Left lung (tissue), 14 donors: ENCODE measurements at places on chromosomes 4 and X. TPM values are rescaled to one million over a fixed set of nuclear protein-coding genes. Genes with fewer than 3 reads are reported as not detected.
A peak's percentile ranks its signal among the peaks of the same experiment; 100 is the strongest.

GRCh38 chrX:86146102-86146501 lies 2.1 kb upstream of the DACH2 start:
- no peak for DNase-seq

GRCh38 chr4:139959396-139959795 lies 194.6 kb downstream of the MAML3 start:
- DNase-seq = no peak

The ZNF630 gene
- 3.9 TPM for polyA plus RNA-seq

DNA sequence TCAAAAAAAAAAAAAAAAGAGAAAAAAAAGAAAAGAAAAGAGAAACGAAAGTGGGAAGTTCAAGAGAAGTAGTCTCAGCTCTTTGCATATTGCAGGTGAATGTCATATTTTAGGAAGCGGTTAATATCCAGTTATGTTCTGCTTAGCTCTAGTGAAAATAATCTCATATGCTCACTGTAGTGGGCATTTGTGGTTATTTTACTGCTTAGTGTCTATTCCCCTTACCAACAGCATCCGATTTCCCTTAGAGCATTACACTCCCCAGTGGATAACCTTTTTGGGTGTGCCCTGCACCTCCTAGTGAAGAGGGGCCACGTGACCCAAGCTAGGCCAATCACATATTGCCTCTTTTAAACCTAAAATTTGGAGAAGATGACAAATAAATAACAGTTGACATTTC lies 111.2 kb upstream of the ZNF827 start:
- DNase-seq = no peak

DNA sequence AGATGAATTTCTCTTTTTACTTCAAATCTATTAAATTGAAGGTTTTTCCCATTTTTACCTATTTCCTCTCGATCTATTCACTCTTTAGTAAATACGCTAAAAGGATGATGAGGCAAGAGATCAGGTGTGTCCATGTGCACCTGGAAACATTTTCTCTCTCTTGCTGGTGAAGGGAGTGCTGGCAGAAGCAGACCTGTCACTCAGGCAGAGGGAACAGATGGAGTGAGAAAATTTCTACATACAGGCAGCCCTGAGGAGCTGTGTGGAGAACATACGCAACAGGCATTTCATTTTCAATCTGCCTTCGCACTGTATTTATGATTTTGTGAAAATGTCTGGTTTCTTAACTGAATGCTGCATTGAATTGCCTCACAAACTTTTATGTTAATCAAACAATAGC lies 249.5 kb downstream of the GPM6A start:
- no peak for DNase-seq

The FGFBP2 gene
- 0.74 TPM for polyA plus RNA-seq

DNA sequence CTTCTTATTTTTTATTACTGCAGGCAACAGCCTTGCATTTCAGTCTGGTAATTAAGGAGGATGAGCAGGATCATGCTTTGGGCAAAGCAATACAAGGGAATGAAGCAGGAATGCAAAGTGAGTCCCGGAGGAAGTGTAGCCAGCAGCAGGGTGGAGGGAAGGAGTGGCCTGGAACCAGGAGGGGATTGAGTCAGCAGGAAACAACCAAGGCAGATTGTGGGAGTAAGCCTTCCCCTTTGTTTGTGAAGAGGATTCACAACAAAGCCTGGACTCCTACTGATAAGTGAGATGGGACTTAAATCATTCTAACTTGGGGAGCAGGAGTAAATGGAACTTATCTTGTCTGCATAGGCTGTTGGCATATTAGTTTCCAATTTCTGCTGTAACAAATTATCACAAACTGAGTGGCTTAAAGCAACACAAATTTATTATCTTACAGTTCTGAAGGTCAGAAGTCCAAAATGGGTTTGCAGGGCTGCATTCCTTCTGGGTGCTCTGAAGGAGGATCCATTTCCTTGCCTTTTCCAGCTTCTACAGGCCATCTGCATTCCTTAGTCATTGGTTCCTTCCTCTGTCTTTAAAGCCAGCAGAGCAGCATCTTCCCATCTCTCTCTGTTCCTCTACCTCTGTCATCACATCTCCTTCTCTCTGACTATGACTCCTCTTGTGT lies 93.2 kb upstream of the AP1S2 start:
- no peak for DNase-seq

The FGF16 gene
- polyA plus RNA-seq = 0.28 TPM

The IQCM gene
- not detected for polyA plus RNA-seq

GRCh38 chr4:165368114-165368513 lies 10.7 kb upstream of the CPE start:
- DNase-seq = no peak

The FAM156B gene
- polyA plus RNA-seq = 22.5 TPM

DNA sequence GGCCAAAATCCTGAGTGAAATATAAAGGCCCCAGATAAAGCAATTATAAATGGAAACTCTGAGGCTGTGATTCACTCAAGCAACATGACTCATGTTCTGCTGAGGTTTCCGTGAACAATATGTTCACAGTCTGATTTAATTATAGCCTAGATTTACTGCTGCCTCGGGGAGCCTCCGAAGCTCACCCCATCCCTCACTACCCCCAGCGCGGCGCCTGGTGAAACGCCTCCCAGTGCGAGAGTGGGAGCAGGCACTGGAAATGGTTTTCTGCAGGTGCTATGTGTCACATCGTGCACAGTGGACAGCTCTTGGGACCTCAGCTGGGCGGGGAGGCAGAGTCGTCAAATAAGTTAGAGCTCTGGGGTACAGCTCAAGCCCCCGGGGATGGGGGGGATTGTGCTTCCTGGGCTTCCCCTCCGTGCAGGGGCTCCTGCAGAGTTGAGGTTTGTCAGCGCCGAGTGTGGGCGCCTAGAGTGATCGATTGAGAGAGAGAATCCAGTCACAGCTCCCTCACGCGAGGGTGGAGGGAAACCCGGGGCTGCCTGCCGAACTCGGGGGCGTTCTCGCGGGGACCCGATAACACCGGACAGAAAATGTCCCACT lies 110.6 kb downstream of the PHKA2 start:
- DNase-seq = no peak

GRCh38 chr4:126238013-126238412 lies 923.3 kb downstream of the FAT4 start:
- DNase-seq = no peak

DNA sequence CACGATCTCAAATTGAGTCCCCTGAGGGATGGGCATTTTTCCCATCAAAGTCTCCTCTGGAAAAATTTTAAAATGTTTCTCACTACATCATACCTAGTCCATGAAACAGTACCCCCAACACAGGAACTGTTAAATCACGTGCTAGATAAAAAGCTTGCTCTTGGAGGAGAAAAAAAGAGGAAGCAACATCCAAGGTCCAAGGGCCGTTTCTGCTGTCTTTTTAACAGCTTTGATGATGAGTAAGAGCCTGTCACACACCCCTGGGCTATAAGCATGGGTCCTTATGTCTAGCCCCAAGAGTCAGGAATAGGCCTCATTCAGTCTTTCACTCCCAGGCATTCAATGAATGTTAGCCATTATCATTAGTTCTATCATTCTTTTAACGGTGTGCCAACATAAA lies 128.9 kb downstream of the SH3KBP1 start:
- DNase-seq = no peak

The LGI2 gene
- polyA plus RNA-seq = 5.8 TPM

DNA sequence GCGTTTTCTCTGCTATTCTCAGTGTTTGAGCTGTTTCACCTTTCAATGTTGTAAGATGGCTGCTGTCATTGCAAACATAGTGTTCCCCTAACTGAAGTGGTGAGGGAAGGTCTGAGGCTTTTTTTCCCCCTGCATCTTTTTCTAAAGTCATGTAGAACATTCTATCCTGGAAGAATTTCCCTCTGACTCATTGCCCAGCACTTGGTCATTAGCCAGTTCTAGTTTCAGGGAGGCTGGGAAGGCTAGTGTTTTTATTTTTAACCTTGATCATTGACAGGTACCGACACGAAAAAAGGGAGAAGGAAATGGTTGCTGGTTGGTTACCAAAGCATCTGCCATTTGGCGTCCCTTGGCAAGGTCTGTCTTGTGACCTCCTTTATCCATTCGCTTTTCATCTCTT lies 6.6 kb downstream of the LANCL3 start:
- DNase-seq = no peak

The GRSF1 gene
- 133 TPM for polyA plus RNA-seq

DNA sequence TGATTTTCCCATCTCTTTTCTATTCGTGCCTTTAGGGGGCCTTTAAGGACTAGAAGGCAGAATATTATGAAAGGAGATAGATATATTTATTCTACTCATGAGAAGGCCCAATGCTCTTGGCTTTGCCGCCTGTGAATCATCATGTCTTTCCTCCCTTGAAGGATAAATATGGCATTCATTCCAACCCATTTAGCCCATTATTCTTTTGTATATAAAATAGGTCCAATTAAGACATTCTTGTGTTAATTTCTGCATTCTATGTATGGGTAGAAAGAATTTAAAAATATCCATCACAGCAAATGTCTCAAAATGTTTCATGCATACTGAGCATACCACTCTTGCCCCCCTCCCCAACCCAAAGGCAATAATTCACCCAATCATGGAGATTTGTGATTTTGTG lies 115.1 kb downstream of the AFF2 start:
- no peak for DNase-seq

DNA sequence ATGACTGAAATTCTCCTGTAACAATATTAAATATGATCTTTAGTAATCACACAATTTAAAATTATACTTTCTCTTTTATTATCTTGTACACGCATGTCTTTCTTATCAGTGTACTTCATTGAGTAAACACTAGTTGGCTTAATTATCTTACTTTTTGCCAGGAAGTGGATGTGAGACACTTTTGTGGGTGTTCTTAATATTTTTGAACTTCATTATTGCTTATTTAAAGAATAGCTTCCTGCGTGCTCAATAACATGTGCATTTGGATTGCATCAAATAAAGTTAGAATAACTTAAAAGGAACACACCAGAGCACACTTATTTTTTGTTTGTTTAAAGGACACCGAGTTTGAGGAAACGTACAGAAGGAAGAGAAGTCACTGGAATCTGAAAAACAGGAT lies 128.5 kb upstream of the VEGFC start:
- DNase-seq = no peak

The AADAT gene
- polyA plus RNA-seq = 52.6 TPM

DNA sequence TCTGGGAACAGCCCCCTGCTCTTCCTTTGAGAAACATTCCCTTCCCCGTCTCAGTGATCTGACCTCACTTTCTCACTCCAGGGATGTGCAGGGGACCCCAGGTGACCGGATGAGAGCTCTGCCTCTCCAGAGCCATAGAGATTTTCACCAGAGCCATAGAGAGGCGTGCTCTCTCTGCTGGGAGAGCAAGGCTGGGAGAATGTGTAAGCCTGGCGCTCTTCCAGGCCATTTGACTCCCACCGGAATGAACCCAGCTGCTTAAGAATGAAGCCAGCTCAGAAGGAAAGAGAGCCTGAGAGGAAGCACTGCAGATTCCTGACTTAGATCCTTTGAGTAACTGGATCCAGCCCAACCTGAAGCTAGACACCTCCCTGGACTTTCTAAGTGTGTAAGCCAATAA lies 106.4 kb downstream of the DHX15 start:
- peak; percentile 88 for DNase-seq

The SAT1 gene
- 266 TPM for polyA plus RNA-seq

DNA sequence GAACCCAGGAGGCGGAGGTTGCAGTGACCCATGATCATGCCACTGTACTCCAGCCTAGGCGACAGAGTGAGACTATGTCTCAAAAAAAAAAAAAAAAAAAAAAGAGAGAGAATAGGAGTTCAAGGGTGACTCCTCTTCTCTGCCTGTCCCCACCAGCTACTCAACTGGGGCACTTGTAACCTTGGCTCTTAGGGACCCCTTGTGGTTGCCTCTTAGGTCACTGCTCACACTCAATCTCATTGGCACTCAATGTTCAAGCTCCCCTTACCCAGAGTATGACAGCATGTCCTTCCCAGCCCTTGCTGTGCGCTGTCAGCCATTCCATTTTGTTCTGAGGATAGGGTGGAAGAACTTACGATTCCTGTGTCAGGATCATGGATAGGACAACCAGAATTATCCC lies 82.4 kb upstream of the BEND4 start:
- no peak for DNase-seq

DNA sequence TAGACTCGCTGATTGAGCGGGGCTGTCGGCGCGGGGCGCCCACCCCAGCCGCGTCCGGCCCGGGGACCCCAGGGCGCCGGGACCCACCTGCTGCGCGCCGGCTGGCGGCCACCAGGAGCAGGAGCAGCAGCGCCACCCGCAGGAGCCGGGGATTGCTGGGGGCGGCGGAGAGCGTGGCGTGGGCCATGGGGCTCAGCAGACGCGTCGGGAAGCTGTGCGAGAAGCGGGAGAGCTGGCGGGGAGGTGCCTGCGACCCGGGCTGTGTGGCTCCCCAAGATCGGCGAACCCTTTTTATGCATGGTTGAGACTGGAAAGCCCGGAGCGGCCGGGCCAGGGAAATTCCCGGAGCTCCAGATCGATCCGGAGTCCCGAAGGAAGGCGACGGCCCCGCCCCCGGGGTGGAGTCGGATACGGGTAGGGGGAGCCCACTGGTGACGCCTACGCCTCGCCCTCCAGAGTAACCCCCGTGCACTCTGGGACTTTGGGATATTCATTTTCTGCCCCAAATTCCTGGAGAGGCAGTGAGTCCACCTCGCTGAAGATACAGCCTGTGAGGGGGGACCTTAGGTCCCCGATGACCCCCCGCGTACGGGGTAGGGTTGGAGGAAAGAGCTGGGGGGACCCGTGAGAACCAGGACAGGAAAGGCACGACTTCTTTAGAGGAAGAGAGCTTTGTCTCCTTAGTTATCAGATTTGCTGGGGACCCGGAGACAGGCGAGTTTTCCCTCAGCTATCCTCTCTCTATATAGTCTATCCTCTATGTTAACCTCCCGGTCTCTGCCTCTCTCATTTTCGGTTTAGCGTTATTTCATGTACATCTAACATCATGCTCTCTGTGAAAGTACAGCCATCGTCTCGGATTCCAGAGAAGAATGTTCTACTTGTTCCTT lies at the start of gene CXCL3:
CXCL3 (minus strand) TSS at position 265 of the 890 bp plus-strand sequence; CDS start at position 187, 78 bp downstream.
- peak; percentile 50 for DNase-seq

The PHOX2B gene
- not detected for polyA plus RNA-seq

The GPR78 gene
- 0.08 TPM for polyA plus RNA-seq

The MAGEA12 gene
- polyA plus RNA-seq = not detected

DNA sequence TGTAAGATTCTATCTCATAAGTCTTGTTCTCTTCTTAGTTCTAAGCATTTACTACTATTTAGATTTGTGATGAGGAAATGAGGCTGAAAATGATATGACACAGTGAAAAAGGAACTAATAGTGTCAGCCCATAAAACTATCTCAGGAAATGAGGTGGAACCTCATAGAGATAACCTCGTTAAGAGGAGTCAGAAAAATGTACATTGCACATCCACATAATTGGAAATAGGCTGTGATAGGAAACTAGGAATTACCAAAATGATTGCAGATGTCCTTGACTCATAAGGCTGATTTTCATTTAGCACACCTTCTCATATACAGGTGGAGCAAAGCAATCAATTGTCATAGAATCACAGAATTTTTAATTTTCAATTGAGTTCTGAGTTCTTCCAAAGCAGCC lies 26.8 kb downstream of the ANXA10 start:
- DNase-seq = no peak

- no peak for DNase-seq
Observed at GRCh38 chr4:137541876-137542646, 9.8 kb upstream of the PCDH18 start.
